ENCODE measurements at places on chromosomes 13 and 19.

DNA sequence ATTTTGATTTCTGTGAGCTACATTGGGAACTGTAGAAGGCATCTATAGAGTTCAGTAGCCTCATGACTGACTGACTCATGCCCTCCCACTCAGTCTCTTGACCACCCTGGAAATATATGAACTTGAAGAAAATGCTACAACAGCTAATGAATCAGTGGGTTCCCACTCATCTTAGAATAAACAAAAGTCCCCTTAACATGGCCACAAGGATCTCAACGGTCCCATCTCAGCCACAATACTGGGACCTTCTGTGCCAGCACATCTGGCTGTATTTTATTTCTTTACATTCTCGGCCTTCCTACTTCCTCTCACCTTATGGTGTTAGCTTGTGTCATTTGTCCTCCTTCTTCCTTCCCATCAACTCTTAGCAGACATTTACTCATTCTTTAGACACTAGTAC, 619.8 kb downstream of the DCT start:
- DNase-seq = no peak

GRCh38 chr13:41273831-41274441, 10.6 kb upstream of the MTRF1 start:
- DNase-seq = no peak

- DNase-seq = no peak
These were observed 40.1 kb downstream of the METTL21C start for GRCh38 chr13:102654756-102655155.

DNA sequence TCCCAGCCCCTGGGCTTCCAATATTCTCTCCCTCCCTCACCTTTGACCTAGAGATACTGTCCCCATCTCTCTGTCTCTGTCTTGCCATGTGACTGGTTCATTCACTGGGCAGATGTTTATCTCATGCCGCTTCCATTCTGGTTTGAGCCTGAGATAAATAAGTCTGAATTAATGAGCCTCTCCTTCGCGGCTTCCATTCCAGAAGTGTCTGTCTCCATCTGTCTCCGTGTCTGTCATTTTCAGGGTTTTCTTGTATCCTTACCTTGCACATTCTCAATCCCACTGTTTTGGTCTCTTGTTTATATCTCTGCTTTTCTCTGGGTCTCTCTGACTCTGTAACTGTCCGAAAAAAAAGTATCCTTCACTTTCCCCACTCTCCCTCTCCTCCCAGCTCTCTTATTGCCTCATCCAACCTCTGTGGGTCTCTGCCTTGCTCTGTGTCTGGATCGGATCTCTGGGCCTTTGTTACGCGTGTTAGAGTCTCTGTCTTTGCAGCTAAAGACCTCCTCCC, 4.3 kb downstream of the SPHK2 start:
- DNase-seq = peak; percentile 84

- no peak for DNase-seq
These were observed 77.1 kb downstream of the DNAJC3 start for GRCh38 chr13:95754069-95754468.

DNA sequence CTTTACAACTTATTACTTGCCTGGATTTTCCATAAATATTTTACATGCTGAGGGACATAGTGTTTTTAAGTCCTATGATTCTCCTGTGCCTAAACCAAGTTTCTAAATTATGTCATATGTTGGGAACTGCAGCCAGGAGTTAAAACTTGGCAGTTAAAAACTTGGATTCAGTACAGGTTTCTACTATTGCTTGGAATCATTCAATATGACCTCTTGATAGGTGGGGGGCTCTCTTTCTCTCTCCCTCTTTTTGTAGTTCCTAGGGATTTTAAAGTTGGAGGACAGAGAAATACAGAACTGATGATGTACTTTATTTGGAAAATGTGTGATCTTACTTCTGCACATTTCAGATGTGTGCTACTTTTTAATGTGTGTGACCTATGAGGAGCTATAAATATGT, 4.7 kb downstream of the CSNK1A1L start:
- no peak for DNase-seq

GRCh38 chr13:28128030-28128429, 10.3 kb upstream of the PAN3 start:
- peak; percentile 82 for DNase-seq

DNA sequence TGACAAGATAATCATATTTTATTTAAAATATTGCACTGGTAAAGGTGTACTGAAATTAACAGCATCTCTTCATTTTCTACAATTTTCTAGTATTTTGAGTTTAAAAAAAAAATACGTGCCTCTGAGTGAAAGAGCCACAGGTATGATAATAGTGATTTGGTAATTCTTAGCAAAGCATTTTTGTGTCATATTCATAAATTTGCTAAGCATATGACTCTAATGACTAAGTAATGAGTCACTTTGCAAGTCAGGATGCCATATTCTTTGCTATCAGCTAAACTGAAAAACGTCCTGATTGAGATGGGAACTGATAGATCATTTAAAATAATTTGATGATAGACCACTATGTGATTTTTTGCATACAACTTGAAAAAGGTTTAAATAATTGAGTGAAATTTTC, 136.1 kb upstream of the IRS2 start:
- DNase-seq = no peak

DNA sequence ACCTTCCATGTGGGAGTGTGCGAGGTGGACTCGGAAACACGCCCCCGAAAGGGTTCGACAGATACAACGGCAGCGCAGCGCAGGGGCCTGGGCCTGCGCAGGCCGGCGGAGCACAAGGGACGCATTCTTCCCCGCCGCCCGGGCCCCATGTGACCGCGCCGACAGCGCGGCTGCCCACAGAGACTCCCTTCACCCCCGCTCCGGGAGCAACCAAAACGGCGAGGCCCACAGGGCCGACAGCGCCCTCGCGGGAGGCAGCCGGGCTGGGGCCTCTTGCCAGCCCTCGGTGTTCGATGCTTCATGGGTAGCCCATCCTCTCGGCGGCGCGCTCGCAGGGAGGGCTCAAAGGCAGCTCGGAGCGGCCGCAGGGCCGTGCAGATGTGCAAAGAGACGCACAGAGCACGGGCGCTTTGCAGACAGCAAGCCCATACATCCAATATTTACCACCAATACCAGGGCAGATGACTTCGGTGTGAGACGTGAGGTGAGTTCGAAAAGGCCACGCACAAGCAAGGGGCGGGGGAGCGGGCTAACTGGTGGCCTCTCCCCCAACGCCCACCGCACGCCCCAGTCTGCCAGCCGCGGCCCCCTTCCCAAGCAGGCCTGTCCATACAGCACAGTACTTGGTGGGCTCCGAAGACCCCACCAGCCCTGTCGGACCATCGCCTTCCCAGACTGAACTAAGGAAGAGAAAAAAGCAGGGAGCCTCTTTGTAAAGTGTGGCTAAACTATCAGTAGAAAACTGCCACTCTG, 89.9 kb downstream of the CRYL1 start:
- DNase-seq = no peak

DNA sequence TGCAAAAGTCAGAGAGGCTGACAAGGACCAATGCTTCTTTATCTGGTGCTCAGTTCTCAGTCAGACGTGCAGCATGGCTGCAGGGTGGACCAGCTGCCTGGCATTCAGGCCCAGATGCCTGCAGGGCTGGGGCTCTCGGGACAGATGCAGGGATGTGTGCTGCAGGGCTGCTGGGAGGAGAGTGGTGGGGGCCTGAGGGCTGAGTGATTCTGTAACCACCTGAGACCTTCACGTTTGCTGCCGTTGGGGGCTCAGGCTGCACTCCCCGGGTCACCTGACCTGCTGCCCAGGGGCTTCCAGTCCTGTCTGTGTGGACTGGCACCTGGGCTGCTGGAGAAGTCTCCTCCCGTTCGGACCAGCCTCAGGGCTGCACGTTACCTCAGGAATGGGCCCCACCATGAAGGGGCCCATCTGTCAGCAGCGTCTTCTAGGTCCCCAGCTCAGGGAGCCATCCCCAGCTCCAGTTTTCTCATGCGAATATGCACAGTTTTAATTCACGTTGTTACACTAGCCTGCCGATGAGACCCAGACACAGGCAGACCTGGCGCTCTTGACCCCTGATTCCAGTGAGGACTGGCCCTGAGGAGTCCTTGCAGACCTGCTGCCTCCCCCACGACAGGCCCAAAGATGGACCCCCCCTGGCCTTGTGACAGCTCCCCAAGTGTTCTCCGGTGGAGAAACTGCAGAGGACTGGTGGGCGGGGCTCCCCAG, 16.9 kb downstream of the KCTD15 start:
- no peak for DNase-seq

DNA sequence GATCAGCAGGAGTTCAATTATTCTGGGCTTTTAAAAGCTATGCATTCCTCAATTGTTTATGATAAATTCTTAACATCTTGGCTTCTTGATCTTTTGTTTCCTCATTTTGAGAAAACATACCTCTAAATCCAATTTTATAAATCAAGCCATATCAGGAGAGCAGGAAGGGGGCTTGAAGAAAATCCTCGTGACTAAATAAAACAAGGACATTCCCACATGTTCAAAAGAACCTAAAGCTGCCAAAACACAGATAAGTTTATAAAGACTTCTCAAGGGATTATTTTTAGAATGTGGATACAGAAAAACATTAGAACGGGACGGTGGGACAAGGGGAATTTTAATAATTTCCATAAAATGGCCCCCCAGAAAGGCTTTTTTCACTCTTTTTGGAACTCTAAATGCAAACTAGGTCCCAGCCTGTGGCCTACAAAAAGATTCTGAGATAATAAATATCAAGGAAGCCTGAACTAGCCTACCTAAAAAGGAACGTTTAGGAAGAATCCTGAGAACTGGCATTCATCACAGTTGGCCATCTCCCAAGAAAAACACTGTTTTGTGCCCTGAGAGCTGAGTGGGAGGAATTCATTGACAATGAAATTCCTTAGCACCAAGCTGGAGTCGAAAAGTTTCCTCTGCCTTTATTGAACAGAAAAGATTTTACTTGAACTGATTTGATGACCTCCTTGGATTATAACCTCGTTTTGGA, 30.1 kb downstream of the ZAR1L start:
- no peak for DNase-seq

- no peak for DNase-seq
These were observed 754 bp downstream of the RNF6 start for GRCh38 chr13:26221399-26221720.

DNA sequence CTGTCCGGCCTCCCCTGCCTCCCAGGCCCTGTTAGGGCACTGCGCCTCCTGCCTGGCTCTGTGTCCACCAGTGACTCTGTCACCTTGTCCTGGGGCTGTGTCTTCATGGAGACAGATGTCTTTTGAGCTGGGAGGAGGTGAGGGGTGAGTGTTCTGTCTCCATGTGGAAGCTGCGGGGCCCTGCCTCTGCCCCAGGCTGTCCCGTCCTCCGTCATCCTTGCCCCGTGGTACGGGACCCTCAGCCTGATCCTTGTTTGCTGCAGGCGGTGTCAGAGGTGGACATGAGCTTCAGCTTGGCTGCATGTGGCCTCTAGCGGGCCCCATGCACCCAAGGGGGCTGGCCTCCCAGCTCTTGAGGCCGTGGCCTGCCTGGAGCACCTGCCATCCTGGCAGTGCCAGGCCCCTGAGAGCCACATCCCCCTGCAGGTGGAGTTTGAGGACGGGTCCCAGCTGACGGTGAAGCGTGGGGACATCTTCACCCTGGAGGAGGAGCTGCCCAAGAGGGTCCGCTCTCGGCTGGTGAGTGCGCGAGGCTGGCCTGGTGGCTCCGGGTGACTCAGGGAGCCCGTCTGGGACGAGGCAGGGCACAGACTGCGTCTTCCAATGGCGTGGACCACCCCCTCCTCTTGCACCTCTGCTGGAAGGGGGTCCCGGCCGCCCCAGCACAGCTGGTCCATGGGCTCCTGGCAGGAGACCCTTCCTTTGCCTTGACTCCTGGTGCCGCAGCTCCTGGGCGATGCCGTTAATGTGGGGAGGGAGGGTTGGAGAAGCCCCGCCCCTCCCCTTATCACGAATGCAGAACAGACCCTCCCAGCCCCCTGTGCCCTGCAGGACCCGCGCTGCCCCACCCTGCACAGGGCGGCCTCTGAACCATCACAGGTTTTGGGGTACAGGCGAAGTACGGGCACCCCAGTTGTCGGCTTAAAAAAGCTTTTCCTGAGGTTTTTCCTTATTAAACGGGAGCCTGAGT, 181.3 kb downstream of the KDM4B start:
- DNase-seq = no peak

GRCh38 chr19:47445937-47446402, 25.7 kb downstream of the SLC8A2 start:
- DNase-seq = peak; percentile 59

DNA sequence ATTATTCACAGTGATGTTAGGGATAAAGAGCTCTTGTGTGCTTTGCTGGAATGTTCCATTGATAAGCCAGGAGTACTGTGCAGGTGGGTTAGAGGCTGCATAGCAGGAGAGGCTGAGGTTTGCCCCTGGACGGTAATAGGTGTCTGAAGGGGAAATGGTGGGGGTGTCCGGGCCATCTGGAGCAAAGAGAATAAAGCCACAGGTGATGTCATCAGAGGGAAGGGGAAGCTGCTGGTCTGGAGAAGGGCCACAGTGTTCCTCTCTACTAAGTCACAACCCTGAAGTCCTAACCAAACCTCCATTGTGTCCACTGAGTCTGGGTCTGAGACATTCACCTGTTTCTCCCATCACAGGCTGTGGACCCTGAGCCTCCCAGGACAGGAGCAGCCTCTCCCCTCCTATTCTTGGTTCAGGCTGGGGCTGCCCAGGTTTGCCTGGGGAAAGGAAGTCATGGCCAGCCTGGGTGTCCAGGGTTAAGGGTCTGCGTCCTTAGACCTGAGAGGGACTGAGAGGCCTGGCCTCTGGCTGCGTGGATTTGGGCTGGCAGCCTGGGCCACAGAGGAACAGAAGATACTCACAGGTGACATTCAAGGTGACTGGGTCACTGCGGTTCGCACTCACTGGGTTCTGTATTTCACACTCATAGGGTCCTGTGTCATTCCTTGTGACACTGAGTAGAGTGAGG, 6.8 kb downstream of the CEACAM1 start:
- no peak for DNase-seq

DNA sequence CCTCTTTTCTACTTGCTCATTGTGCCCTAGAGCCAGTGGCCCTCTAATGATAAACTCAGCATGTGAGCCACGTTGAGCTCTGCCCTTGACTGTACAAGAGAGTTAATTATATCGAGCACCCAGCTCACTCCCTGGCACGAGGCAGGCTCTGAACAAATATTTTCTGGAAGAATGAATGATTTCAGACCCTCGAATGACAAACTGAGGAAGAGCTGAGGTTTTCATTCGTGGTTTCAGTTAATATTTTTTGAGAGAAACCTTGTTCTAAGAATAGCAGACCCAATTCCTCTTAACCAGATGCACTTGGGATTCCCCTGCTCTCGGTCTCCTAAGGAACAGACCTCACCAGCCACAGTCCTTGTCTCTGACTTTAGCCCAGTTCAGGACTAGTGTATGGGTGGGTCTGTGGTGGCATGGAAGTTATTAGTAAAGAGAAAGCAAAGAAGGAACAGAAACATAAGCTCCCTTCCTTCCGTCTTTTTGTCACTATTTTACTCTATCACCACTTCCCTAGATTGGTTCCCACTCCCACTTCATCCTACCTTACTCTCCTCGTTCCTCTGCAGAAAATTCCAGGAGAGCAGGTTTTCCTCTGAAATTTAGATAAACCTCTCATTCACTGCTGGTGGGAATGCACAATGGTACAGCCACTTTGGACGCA, 22.1 kb upstream of the WDFY2 start:
- no peak for DNase-seq

DNA sequence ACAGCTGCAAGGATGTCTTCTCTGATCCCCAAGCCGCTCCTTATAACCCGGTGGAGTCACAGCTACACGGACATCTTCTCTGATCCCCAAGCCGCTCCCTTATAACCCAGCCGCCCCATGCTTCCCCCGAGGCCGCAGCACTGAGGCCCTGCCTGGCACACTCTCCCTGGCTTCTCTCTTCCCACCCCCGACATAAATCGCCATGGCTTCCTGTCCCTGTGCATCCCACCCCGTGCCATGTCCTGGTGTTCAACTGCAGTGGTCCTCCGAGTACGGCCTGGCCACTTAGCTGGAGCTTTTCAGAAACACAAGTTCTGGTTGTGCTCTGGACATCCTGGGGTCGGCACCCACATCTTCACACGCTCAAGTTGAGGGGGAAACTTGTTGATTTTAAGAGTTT, 60.4 kb downstream of the RASA3 start:
- DNase-seq = no peak

Measured in NCI-H2171 treated with DMSO at 0.1 percent for 48 hours (cell line).